ENCODE measurements at places on chromosomes 5 and 9.

DNA sequence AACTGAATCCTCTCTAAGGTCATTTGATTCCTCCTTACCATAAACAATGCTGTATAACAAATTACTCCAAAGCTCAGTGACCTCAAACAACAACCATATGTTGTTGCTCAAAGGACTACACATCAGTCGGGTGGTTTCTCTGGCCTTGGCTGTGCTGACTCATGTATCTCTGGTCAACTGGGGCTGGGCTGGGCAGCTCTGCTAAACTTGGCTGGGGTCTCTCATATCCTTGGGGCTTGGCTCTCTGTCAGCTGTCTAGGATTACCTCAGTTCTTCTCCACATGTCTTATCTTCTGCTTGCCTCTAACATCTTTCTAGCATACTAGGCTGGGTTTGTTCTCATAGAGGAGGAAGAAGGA is 86.4 kb downstream of the GALNT10 start:
- no peak for DNase-seq

GRCh38 chr5:73825199-73825598 is 199.2 kb downstream of the ARHGEF28 start:
- DNase-seq, result no peak

- no peak for DNase-seq
Observed at GRCh38 chr9:110197330-110198187, 10.4 kb downstream of the C9orf152 start.

DNA sequence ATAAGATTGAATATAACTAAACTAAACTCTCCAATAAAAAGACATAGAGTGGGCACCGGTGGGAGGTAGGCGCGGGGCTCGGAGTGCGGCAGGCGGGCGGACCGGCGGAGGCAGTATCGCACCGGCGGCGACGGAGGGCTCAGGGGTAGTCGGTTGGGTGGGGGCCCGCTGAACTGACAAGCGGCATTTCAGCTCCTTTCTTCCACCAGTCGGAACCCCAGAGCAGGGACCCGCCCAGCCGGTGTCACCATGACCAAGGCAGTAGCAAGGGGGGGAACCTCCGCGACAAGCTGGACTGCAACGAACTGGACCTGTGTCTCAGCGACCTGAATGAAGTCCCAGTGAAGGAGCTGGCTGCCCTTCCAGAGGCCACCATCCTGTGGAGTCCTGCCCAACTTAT is 156.7 kb downstream of the HINT1 start:
- DNase-seq, result no peak

- no peak for DNase-seq
Observed at GRCh38 chr5:76813982-76814562, 4.8 kb upstream of the F2RL1 start.

DNA sequence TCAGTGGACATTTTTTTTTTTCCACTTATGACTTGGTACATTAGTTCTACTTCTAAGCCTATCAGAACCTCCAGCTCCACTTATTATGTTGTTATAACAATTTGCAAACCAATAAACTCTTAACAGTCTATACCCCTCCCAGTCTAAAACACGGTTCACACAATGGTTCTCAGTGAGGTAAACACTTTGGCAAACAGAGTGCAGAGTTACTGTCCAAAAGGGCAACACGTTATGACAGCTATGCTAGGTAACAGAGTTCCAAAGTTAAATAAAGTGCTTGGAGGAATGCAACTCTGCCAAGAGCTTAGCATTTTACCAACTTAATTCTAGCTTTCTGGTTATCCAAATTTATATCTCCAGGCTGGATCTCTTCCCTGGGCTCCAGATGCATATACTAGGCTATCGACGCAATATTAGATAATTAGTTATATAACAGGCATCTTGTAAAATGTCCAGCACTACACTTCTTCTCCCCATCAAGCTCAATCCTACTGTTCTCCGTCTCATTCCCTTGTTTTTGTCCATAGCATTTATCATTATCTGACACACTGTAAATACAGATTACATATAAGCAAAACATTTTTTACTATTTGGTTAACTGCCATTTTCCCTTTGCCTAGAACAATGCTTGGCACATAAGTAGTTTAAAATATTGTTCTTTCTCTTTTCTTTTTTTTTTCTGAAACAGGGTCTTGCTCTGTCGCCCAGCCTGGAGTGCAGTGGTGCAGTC is 14.3 kb downstream of the FNBP1 start:
- DNase-seq, result no peak

DNA sequence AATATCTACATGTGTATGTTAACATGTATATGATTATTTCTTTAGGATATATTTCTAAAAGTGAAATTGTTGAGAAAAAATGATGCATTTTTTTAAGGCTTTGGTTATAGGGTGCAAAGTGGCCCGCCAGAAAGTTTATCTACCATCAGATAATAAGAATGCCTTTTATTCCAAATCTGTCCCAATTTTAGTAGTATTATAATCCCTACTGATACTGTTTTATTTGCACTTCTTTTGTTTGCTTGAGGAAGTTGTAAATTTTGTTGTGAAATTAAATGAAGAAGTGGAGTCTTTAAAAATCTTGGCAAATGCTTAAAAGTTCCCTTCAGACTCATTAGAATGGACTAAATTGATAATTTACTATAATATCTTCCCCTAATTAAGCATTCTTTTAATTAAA is 73.0 kb downstream of the NIPBL start:
- no peak for DNase-seq

DNA sequence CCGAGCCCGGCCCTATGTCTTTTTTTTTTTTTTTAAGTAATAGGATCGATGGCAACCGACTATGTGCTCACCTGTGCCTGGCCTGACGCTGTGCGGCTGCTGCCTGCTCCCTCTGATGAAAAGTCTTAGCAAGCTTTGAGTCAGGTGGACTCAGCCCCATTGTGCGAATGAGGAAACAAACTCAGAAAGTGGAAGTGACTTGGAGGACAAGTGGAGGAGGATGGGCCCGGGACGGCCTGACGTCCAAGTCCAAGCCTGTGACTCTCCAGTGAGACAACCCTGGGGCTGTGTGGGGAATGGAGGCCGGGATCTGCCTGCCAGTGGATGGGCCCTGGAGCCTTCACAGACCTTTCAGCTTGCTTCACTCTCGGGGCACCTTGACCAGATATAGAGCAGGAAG is 57.9 kb downstream of the EXD3 start:
- no peak for DNase-seq

DNA sequence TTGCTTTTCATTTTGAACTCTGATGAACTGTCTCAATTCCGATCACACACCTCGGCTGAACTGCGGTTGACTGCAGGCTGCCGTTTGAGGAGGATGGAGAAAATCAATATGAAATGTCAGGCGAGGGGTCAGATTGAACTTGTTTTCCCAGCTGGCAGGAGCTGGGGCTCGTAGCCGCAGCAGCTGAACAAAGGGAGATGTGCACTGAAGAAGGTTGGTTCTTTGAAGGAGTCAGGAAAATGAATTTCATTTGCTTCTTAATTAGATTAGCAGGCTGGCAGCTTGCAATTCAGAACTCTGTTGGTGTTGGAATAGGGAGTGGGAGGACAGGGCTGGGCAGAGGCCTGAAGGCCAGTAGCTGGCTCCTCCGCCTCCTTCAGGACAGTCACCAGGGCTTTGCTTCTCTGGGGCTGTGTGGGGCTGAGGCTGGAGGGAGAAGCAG is 117.4 kb upstream of the GPR151 start:
- no peak for DNase-seq

DNA sequence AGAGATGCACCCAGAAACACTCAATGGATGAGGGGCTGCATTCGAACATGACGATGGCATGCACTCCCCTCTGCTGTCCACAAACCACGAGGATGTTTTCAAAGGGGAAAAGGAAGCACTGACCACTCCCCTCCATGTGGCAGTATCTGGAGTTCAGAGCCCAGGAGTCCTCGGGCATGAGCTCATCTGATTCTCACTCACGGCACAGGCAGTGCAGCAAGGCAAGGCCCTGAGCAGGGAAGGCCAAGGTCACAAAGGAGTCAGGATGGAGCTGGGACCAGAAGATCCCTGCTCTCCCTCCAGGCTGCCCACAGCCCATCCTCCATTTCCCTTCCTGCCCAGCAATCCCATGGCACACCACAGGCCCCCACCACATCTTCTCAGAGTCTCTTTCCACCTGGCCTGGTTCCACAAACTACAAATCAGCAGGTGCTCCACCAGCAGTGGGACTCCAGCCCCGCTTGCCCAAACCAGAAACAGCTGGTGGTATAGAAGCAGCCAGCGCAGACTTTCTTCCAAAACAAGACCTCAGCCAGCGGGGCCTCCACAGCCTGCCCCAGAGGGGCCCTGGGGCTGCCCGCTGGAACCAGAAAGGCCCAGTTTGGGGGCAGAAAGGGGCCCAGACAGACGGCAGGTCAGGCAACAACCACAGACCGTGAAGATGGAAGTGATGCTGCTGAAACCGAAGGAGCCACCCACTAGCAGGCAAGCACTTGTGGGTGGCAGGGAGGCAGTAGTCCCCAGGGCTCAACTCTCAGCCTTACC is 12.2 kb downstream of the TNIP1 start:
- no peak for DNase-seq

GRCh38 chr5:94028001-94028400 is 286.6 kb upstream of the POU5F2 start:
- no peak for DNase-seq

DNA sequence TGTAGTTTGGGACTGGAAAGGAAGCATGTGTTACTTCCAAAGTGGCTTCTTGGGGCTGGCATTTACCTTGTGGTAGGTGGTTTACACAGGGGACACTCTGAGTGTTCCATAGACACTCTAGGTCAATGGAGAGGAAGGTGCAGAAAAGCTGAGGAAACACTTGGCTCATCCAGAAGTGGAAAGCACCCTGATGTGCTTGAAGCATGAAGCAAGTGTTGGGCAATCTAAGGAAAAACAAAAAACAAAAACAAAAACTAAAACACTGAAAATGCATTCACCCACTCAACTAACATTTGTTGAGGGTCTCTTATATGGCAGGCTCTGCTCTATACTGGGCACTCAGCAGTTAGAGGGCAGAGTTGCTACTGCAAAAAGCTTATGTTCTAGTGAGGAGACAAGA is 2.9 kb upstream of the ERAP2 start:
- no peak for DNase-seq

DNA sequence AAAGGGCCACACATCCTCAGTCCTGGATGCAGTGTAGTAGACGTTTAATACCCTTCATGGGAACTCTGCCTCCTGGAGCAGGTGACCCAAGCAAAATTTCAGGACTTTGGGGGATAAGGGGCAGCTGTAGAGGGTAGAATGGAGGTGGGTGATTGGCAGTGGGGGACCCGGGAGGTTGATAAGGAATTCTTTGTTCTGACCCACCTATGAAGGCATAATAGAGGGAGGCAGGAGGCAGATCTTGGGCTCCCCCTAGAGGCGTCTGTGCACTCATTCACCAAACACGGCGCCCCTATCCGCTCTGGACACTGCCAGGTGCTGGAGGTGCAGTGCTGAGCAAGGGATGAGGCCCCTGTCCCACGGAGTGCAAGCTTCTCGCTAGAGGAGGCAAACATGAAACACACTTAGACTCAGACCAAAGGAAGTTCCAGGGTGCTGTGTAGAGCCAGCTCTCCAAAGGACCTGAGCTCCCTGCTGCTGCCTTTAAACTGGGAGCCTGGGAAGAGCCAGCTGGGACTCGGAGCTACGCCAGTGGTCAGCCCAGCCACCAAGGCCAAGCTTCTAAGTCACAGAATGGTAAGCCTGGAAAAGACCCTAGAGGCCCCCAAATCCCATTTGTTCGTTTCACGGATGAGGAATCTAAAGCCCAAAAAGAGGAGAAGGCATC is 7.7 kb downstream of the IL17B start:
- DNase-seq, result peak; percentile 61

GRCh38 chr9:121358751-121359150 is 11.3 kb downstream of the STOM start:
- no peak for DNase-seq

DNA sequence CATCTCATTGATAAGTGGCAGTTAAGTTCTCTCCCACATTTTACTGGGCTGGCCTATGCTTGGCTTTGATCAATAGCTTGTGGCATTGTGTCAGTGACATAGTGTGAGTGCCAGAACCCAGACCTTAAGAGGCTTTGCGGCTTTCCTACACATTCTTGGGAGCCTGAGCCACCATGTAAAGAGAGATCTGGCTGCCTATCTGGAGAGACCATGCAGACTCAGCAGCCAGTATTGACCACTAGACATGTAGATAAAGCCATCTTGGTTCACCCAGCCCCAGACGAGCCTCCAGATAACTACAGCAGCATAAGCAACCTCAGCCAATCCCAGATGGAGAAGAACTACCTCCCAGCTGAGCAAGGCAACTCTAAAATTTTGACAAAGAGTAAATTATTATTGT is 28.6 kb downstream of the C9orf153 start:
- no peak for DNase-seq

DNA sequence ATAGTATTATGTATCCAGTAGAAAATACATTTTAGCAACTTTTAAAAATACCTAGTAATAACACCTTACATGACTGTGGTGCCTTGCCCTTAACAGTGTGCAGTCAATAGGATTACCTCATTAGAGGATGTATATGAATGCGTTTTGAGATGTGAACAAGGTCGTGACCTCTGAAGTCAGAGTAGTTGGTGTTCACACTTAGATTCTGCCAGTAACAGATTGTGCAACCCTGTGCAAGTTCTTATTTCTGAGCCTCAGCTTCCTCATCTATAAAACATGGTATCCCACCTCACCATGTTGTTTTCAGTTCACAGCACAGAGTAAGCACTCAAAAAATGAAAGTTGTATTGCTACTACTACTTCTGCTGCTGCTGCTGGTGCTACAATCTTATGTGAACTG is 347.3 kb downstream of the KDM4C start:
- DNase-seq, result no peak

- no peak for DNase-seq
Observed at GRCh38 chr9:86655147-86655546, 292.2 kb downstream of the GAS1 start.

GRCh38 chr5:14810928-14811572 is 60.5 kb downstream of the ANKH start:
- no peak for DNase-seq

DNA sequence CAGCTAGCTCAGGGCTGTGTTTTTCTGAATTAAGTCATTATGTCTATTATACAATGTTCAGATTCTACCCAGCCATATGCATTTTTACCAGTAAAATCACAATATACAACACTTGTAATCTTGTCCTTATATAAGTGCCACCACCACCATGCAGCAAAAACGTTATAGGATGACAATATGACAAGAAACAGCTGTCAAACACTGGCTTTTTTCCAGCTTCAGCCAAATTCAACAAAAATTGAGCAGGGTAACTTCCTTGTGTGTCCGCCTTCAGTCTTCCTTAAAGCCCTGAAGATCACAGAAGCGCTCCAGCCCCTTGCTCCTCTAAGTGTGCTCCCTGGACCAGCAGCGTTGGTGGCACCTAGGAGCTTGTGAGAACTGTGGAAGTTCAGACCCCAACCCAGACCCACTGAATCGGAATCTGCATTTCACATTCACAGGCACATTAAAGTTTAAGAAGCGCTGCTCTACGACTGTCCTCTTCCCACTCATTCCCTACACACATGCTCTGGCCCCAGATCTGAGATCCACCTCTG is 111.8 kb downstream of the LHFPL2 start:
- no peak for DNase-seq

- no peak for DNase-seq
Observed at GRCh38 chr5:145347026-145347616, 488.0 kb downstream of the PRELID2 start.

- DNase-seq, result no peak
Observed at GRCh38 chr9:77547106-77547730, 100.9 kb downstream of the GNA14 start.

Measured in activated CD4-positive, alpha-beta T cell treated with anti-CD3 and anti-CD28 coated beads, Interleukin-2, amount 50 U/mL, for 24 hours (primary cell).